T-helper 1 cell (primary cell): ENCODE measurements at places on chromosomes 6 and 20.

DNA sequence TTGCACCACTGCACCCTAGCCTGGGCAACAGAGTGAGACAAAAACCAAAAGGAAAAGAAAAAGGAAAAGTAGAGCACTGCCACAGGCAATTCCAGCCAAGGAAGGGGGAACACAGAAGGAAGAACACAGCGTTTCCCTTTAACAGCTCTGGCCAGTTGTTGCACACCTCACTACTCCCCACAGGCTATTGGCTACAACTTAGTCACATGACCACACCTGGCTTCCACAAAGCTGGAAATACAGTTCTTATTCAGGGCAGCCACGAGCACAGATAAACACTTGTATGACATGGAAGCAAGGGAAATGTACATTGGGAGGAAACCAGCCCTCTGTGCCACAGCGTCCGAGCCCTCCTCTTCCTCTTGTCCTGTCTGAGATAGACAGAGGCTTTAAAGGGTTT, 249.0 kb upstream of the JARID2 start:
- DNase-seq, result no peak

DNA sequence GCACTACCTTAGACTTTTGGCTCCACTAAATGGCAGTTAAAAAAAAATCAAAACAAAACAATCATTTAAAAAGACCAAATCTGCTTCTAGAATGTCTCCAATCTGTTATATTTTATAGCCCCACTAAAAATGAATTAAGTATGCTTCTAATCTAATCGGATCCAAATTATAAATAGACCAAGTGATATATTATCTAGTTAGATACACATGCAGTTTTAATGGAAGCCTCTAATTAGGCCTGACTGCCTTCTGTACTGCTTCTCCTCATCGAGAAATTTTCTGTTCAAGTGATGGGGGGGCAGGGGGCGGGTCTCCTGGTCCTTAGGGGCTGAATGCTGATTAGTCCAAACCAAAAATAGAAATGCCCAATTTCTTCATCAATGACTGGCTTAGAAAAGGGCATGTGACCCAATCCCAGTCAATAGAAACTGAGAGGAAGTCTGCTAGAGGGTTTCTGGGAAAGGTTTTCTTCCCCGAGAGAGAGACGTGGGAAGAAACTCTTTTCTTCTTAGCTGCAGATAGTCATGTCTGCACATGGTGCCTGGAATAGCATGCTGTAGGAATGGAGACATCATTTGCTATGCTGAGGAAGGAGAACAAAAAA, 6.9 kb downstream of the SESN1 start:
- no peak for DNase-seq

DNA sequence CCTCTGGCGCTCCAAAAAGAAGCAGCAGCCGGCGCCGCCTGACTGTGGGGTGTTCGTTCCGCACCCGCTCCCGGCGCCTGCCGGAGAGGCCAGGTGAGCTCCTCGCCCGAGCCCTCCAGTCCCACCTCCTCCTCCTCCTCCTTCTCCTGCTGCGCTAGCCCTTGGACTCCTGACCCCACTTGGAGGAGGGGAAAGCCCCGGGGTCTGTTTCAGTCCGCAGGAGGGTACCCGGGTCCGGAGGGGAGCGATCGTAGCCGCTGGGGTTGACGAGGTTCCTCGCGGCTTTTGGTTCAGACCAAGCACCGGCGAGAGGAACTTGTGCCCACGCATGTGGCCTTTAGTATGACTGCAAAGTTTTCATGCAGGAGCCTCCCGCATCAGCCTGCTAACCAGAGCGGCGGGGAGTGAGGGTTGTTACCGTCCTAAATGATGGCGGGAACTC, 493 bp downstream of the CRYBG1 start:
- DNase-seq, result peak; percentile 11

- DNase-seq, result no peak
Observed at GRCh38 chr6:76776876-76777275, 686.4 kb downstream of the HTR1B start.

DNA sequence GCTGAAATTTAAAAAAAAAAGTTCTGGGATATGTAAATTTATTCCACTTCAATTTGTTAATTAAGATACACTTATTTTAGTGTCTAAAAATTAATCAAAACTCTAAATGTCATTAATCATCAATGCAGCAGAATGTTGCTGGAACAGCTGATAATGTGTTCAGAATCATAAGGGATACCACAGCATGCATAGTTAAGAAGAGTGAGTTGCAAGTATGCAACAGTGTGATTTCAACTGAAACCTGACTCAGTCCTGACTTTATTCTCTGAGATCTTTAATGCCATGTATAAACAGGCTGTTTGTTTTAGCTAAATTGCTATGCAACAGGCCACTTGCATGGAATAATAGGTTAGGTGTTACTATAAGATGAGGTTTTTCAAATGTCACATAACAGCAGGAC, 1.4 kb downstream of the GRIK2 start:
- no peak for DNase-seq

GRCh38 chr20:57212534-57213276, 53.7 kb downstream of the BMP7 start:
- no peak for DNase-seq

- DNase-seq, result no peak
Observed at GRCh38 chr6:15391500-15391899, 145.6 kb downstream of the JARID2 start.

DNA sequence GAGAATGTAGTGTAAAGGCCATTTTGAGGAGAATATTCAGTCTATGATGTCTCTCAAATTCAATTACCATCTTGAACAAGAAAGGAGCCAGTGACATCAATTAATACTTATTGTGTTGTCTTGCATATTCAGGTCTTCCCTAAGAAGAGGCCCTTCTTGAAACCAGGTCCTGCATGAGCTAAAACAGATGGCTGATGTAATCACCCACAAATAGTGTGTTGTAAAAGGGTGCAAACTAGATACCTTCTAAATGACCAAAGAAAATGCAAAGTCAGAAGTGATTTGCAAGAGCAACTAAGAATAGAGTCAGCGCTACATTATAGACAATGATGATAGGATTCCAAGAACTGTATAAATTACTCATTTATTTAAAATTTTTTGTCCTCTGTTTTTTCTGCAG, 97.0 kb downstream of the BTBD3 start:
- DNase-seq, result no peak

DNA sequence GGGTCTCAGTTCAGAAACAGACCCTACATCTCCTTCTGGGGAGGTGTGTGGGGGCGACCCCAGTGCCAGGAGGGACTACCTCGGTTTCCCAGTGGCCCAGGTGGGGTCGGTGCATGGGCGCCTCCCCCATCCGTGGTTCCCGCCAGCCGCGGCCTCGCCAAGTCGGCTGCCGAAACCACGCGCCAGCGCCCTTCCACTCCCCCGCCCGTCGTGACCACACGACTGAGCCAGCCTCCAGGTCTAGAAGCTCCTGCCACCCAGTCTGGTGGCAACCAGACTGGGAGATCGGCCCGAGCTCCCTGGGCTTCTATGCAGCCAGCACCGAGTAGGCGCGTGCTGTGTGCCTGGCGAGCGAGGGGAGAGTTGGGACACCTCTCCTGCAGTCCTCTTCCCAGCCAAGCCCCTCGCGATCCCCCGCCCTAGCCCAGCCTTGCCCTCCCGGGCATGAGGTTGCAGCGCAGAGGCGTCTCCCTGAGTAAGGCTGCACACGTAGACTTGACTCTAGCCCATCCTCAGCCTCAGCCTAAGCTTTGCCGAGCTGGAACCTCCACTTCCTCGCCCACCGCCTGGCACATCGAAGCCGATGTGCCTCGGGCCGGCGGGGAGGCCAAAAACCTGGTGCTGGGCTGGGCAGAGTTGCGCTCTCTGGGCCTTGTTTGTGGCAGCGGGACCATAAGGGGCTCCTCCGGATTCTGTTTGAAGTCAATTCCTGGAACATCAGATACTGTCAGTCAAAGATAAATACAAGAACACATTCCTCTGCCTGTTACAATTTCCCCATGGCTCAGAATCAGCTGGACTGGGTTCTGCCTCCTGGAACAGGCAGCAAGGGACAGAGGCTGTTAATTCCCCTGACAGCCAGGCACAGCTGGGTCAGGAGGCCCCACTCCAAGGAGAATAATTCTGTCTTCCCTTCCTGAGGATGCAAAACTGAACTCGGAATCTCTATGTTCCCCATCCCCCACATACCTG, 1.5 kb upstream of the CPNE5 start:
- DNase-seq, result no peak

DNA sequence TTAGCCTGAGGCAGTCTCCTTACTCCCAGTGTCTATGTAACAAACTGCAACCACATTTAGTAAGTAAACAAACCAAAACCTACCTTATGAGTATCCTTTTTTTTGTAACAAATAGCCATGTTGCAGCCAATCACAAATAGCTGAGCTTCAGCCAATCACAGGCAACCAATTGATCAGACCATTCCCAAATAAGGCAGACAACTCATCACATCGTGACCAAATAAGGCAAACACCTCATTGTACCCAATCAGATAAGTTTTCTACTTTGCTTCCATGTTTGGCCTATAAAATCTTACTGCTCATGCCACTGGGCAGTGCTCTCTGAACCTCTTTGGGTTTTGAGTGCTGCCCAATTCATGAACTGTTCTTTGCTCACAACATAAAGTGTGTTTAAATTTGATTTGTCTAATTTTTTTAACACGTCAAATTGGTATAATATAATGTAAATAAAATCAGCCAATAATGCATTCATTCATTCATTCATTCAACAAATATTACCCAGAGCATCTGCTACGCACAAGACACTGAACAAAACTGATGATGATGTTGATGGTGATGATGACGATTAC, 117.8 kb downstream of the BCAS1 start:
- DNase-seq, result no peak

DNA sequence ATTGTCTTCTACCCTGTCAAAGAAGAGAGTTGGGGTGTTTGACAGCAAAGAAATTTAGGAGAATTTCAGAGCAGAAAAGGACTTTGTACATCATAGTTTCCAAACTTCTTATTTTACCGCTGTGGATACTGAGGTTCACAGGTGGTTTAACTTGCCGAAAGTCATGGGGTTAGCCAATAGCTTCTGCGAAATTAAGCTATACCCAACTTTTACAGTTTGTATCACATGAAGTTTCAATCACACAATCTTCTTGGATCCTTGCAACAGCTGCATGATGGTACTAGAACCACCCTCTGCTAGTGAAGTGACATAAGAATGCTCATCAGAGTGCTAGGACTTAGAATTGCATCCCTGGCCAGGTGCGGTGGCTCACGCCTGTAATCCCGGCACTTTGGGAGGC, 345.5 kb downstream of the CD83 start:
- DNase-seq, result no peak

GRCh38 chr6:33631971-33632557, 10.9 kb downstream of the ITPR3 start:
- DNase-seq, result no peak

DNA sequence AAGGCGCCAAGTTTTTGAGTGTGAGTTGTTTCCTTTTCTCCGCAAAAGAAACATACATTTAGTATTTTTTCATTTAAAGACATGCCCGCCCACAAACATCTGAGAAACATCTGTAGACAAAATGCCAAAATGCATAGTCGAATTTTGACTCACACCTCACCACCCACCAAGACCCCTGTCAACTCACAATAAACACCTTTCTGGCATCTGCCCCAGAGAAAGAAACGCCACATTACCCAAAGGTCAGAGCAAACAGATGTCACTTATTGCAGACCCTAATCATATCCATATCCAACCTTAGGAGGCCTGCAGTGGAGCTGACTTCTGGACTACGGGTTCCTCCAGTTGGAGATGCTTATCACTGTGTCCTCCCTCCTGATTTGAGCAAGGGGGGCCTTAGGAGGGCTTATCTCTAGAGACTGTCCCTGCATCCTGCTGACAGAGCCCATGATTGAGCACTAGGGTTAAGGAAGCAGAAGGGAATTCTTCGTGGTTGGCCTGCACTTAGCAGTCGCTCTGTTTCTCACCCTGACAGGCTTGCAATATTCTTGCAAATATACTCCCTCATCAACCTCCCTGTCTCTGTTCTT, 90.5 kb upstream of the TBX18 start:
- no peak for DNase-seq

GRCh38 chr6:106275692-106276091, 49.9 kb downstream of the ATG5 start:
- no peak for DNase-seq

DNA sequence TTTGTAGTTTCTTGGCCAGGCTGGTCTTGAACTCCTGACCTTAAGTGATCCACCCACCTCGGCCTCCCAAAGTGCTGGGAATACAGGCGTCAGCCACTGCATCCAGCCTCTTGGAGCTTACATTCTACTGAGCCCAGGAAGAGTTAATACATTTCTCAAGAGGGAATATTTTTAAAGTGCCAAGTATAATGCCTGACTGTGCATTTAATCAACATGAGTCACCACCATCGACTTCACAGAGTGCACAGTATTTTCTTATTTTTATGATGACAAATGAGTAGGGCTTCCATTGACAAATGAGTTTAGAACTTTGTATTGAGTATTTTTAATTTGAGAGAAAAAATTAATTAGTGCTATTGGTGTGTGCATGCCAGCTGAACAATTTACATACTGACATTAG, 72.2 kb downstream of the SASH1 start:
- no peak for DNase-seq

GRCh38 chr6:47478233-47479139, 897 bp downstream of the CD2AP start:
- DNase-seq, result no peak

DNA sequence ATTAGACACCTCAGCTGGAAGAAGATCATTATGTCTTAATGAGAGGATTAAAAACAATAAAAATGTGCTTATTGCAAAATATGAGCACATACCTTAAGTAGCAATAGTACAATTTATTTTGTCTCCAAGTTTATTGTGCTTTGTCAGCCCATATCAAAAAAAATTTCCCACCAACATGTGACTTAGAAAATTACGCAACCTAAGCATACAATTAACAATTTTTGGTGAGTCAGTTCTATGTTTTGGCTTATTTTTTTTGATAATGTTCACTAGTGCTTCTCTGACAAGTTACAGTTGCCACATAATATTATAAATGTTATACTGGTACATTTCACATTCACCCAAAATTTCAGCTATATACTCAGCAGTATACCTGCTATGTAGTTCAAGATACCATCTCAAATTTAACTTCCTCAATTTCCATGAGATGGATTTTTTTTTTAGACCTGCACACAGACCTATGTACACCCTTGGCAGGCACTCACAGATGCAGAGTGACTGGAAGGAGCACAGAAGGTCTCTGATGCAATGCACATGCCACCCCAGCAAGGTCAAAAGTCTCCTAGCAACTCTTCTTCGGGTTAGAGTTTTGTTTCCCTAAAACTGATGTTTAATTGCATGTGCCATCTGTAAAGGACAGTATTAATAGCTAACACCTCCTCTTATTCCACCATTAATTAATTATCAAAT, 112.4 kb downstream of the PRKN start:
- no peak for DNase-seq

DNA sequence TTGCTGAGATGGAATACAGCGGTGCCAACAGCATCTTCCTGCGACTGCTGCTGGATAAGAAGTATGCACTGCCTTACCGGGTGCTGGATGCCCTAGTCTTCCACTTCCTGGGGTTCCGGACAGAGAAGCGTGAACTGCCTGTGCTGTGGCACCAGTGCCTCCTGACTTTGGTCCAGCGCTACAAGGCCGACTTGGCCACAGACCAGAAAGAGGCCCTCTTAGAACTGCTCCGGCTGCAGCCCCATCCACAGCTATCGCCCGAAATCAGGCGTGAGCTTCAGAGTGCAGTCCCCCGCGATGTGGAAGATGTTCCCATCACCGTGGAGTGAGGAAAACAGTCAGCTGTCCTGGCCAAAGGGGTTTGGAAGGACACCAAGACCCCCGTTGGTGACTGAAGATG, 9.2 kb downstream of the CCND3 start:
- DNase-seq, result no peak
